ENCODE measurements at places on chromosomes 11 and 22.

- H3K4me3 ChIP-seq, result no peak overlapping the region
- H3K27ac ChIP-seq, result no peak overlapping the region
- H3K36me3 ChIP-seq, result no peaks in the 10 kb centered on the region
- DNase-seq, result no peak
- no peaks in the 10 kb centered on the region for H3K27me3 ChIP-seq
These were observed 34.5 kb upstream of the OLFML1 start for GRCh38 chr11:7450836-7451235.

DNA sequence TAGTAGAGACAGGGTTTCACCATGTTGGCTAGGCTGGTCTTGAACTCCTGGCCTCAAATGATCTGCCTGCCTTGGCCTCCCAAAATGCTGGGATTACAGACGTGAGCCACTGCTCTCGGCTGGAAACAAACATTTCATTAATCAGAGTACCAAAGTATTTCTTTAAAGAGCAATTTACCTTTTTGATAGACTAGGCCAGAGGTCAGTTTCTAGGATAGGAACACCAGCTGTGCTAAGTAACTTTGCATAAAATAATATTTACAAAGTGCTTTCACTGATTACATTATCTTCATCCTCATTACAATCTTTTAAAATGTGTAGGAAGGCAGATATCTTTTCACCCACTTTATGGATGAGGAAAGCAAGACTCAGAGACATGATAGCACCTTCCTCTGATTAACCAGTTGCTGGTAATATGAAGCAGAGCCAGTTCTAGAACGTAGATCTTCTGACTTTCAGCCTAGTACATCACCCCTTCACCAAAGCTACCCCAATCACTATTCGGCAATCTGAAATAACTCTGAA lies 355.2 kb downstream of the SOX6 start:
- DNase-seq, result no peak
- H3K27ac ChIP-seq, result no peak overlapping the region

- no peak for DNase-seq
- H3K27me3 ChIP-seq, result peaks cover 5% of the 10 kb centered on the region
- no peak overlapping the region for H3K4me3 ChIP-seq
- H3K36me3 ChIP-seq, result no peaks in the 10 kb centered on the region
These were observed 95.4 kb downstream of the NXPE2 start for GRCh38 chr11:114773541-114774338.

DNA sequence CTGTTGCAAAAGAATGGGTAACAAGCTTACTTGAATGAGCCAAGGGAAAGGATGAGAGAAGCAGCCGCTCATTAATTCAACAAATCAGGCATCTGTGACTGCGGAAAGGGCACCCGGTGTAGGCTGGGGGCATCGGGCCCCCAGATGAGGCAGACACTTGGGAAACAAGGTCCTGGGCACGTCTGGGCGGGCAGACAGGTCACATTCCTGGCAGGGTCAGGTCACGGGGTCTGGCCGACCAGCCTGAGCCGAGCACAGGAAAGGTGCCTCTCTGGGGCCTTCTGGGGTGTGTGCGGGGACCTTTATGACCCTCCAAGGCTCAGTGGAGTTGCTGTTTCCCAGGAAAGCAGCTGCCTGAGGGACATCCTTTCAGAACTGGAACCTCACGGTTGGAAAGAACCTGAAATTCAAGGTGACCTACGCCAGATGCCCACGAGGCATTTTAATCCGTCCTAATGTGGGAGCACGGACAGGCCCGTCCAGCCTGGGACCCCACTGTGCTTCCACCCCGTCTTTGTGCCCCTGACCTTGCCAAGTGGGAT lies 57.1 kb downstream of the ST14 start:
- DNase-seq, result no peak
- peaks cover 15% of the 10 kb centered on the region for H3K27me3 ChIP-seq
- H3K4me1 ChIP-seq, result peaks cover 18% of the 10 kb centered on the region
- no peak overlapping the region for H3K27ac ChIP-seq

GRCh38 chr11:1574238-1574932 lies 2.3 kb upstream of the DUSP8 start:
- DNase-seq, result peak; percentile 75
- no peak overlapping the region for H3K4me3 ChIP-seq
- peaks cover 34% of the 10 kb centered on the region for H3K4me1 ChIP-seq
- peaks cover 5% of the 10 kb centered on the region for H3K36me3 ChIP-seq
- H3K27me3 ChIP-seq, result peaks cover 36% of the 10 kb centered on the region
- H3K27ac ChIP-seq, result no peak overlapping the region

GRCh38 chr22:19772673-19773469 lies 12.3 kb downstream of the TBX1 start:
- no peak for DNase-seq
- no peak overlapping the region for H3K27ac ChIP-seq
- peaks cover 73% of the 10 kb centered on the region for H3K27me3 ChIP-seq

GRCh38 chr11:24574461-24574860 lies 77.6 kb downstream of the LUZP2 start:
- H3K27ac ChIP-seq, result no peak overlapping the region
- H3K27me3 ChIP-seq, result no peaks in the 10 kb centered on the region
- H3K4me1 ChIP-seq, result no peaks in the 10 kb centered on the region
- no peaks in the 10 kb centered on the region for H3K36me3 ChIP-seq

DNA sequence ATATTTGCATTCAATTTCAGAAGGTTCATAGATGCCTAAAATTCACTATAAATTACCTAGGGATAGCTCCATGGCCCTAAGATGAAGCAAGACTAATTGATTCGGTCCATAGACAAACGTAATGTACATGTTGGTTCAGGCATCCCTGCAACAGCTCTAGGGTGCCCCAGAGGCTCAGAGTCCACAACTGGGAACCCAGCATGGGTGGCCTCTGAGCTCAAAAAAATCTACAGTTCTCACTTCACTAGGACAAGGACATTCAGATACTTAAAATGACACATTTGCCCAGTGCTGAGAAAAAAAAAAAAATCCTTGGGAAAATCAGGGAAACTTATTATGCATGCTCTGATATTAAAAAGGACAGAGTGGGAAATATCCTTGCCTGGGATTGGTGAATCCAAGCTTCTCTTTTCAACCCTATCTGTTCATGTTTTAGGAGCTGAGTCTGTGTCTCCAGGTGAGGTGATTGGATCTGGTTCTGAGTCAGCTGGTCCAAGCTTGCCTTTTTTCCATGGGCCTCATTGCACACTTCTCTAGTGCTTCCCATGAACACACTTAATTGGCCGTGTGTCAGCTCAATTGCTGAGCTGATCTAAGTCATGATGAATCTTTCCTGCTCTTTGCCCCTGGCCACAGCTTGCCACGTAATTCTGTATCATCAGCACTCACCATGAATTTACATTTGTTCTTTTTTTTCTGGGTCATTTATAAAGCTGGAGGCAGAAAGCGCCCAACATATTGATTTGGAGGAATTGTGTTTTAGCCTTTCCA lies 116.3 kb upstream of the RCN1 start:
- no peaks in the 10 kb centered on the region for H3K4me1 ChIP-seq
- H3K27me3 ChIP-seq, result no peaks in the 10 kb centered on the region
- H3K36me3 ChIP-seq, result no peaks in the 10 kb centered on the region
- H3K27ac ChIP-seq, result no peak overlapping the region
- DNase-seq, result no peak
- no peak overlapping the region for H3K4me3 ChIP-seq

Measured in muscle of leg (tissue), 16 donors.